ENCODE measurements at places on chromosomes 7 and 10.

GRCh38 chr7:78594156-78594555 lies 795.6 kb downstream of the PHTF2 start:
- DNase-seq = no peak

DNA sequence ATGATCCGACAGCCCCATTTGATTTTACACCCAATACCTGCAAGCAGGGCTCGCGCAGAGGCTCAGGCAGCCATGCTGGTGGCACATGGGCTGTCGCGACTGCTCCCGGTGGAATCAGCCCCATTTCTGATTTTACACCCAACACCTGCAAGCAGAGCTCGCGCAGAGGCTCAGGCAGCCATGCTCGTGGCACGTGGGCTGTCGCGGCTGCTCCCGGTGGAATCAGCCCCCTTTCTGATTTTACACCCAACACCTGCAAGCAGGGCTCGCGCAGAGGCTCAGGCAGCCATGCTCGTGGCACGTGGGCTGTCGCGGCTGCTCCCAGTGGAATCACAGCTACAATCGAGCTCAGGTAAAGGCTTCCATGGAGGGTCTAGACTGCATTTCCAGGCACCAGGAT lies 244.1 kb downstream of the PTPRN2 start:
- no peak for DNase-seq

DNA sequence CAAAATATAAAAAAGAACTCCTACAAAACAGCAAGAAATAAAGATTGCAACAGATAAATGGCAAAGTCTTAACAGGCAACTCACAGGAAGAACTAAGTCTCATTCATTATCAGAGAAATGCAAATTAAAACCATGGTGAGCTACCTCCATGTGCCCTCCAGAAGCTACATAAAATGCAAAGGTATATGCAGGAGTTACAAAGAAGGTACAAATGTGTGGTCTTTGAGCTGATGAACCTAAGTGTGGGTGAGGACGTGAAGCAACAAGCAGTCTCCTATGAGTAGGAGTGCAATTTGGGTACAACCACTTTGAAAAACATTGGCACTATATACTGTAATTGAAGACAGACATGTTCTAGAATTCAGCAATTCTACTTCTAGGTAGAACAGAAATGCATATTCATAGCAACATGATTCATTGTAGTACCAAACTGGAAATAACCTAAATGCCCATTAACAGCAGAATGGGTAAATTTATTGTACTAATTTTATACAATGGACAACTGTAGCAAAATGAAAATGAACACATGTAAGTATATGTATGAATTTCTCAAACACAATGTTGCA lies 61.6 kb upstream of the KCNMA1 start:
- DNase-seq = no peak

DNA sequence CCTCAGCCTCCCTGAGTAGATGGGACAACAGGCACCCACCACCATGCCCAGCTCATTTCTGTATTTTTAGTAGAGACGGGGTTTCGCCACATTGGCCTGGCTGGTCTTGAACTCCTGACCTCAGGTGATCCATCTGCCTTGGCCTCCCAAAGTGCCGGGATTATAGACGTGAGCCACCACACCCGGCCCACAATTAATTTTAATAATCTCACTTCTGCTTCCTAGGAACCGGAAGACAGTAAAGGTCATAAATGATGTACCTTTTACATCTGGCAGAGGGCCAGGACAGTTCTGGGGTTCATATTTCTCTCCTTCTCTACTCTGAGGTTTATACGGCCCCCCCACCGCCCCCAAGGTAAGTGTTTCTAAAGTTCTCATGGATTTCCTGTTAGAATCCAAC lies 31.2 kb upstream of the AOAH start:
- no peak for DNase-seq

DNA sequence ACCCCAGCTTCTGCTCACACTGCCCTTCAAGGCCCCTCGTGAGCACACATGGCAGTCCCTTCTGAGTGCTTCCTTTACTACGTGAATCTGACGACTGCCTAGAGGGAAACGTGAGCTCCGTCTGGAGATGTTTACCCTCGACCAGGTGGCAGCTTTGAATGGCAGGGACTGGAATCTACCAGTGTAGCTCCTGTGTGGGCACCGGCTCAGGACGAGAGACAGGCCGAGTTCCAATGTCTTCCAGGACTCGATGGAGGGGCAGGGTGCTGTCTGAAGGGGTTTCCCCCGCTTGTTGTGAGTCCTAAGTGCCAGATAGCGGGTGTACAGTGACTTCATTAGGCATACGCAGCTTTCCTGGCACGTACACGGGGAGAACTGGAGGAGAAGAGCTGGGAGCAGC lies 229.9 kb downstream of the ADARB2 start:
- no peak for DNase-seq

DNA sequence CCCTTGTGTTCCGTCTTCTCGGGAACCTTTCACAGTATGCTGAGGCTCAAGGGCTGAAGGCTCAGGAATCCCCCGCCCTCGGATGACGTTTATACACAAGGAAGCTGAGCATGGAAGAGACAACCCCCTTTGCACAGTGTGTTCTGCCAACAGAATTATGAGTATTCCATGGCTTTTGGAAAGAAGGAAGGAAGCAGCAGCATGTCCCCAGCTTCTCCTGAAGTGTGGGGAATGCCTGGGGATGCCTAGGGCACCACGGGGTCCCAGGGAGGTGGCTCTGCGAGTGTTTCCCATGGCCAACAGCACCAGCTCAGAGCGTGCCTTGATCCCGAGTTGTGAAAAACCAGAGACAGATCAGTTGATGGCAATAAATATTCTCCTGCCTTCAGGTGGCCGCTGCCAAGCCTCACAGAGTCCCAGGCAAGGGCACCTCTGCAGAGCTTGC lies 88.8 kb upstream of the DDC start:
- peak; percentile 5 for DNase-seq

DNA sequence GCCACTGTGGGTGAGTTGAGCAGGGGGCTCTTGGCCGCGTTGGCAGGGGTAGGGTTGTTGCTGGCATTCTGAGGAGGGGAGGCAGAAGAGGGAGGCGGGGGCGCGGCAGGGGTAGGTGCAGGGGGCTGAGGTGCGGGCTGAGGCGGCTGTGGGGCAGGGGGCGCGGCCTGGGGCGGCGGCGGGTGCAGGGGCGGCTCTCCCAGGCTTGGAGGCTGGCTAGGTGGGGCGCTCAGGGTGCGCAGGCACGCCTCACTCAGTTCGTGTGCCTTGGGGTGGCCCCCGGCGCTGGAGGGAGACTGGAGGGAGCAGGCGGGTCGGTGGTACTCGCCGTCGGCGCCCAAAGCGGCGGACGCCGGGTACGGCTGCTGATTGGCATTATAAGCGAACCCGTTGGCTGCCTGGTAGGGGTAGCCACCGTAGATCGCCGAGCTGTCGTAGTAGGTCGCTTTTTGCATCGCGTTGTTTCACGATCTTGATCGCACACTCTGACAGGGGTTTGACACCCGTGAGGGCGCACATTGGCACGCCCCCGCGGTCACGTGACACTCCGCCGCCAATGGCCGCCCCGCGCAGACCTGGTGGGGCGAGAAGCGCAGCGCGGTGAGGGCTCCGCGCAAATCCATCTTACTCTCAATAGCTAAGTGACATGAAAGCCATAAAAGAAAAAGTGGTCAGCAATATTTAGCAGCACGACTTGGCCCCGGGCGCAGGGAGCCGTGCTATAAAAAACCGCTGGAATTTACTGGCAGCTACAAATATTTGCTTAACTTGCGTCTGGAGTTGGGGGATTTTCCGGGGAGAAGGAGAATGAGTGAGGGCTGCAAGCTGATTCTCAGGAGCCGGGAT lies 7.9 kb upstream of the HOXA2 start:
- DNase-seq = no peak

GRCh38 chr7:141208539-141208938 lies 134.7 kb downstream of the TMEM178B start:
- DNase-seq = no peak

DNA sequence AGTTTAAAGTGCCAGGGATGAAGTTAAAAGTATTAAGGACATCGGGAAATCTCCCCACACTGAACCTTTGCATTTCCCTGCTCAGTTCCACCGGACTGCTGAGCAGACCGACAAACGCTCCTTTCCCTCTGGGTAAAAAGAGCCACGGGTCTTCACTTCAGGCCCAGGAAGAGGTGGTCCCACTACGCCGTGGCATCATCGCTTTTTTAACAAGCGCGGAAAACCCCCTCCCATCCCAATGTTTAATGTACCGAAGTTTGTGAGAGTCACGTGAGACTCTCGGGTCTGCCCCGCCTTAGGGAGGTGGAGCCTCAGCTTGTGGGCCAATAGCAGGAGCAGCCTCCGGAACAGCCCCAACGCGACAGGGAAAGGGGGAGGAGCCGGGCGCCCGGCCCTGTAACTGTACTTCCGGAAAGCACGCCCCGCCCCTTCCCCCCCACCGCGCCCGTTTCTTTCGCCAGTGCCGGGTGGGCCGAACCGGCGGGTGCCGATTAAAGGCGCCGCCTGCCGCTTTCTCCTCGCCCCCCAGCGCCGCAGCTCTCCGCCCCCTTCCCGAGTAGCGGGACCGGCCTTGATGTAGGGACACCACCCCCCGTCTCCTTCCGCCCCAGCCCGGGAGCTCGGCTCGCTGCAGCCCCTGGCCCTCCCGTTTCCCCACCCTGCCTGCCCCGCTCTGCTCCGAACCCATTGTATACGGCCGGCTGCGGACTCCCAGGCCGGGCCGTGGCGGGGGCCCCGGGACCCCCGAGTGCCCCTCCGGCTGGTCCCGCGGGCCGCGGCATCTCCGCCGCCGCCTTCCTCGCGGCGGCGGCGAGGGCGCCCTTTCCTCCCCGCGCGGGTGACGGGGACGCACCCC lies 2.2 kb upstream of the TRIM8 start:
- peak; percentile 94 for DNase-seq

DNA sequence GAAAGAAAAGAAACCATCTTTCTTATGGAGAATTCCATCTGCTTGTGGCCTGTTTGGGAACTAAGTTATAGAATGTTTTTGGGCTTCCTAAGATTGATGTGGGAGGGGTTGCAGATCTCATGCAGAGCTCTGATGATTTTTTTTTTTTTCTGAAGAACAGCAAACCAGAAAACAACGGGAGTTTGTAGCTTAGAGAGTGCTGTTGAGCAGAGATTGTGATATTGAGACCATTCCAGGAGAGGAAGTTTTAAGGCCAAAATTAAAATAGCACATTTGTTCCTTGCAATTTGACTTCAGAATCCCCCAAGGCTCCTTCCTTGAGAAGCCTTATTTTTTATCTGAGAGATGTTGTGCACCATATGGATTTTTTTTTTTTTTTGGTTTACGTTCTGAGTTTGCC lies 159.5 kb upstream of the NRP1 start:
- DNase-seq = no peak

- DNase-seq = no peak
These were observed 48.9 kb downstream of the AKR1D1 start for GRCh38 chr7:138125119-138125518.

Data from activated T-helper 2 cell treated with anti-CD3 and anti-CD28 coated beads, Interferon-gamma antibody, Interleukin-2, Interleukin-4, amounts not matched to agents 10 μg/mL and 5 μg/mL and 100 μg/mL, durations not matched to agents 14 hours and 24 hours and 36 hours (primary cell).